Astrocyte (in vitro differentiated cells and primary cell): ENCODE measurements at places on chromosomes 13 and 19. TPM values are rescaled to one million over a fixed set of nuclear protein-coding genes. Genes with fewer than 3 reads are reported as not detected.
A peak's percentile ranks its signal among the peaks of the same experiment; 100 is the strongest.

PTGER1 gene
- total RNA-seq, result 0.41 and 0.91 TPM in 2 replicates

LILRB1 gene
- total RNA-seq, result not detected in 2 replicates

ZNF626 gene
- 18.5 and 20.6 TPM in 2 replicates for total RNA-seq

SIPA1L3 gene
- total RNA-seq, result 19.2 and 26.9 TPM in 2 replicates

NLRP4 gene
- not detected in 2 replicates for total RNA-seq

POLR2E gene
- 180 and 207 TPM in 2 replicates for total RNA-seq

BST2 gene
- 301 and 376 TPM in 2 replicates for total RNA-seq

BCAM gene
- 11.5 and 14.0 TPM in 2 replicates for total RNA-seq

- DNase-seq, result no peak
Measured at GRCh38 chr19:41928754-41929535, 696 bp upstream of the ERFL start.

- no peak for DNase-seq
Measured at GRCh38 chr19:39405958-39406655, 540 bp upstream of the ZFP36 start.

DNA sequence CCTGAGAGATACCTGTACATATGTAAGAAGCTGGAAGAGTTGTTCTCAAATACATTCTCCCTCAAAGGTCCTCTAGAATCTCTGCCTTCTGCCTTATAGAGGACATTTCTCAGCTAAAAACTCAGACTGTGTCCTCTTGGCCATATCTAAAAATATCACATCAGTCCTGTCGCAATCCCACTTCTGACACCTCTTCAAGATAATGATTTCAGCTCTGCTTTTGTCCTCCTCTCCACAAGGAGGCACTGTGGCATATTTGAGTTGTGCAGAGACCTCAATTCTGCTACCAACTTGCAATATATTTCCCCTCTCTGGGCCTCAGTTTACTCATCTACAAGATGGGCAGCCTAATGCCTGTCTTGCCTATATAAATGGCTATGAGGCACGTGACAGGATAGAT is 16.6 kb downstream of the ADAMTS10 start:
- DNase-seq, result no peak

DNA sequence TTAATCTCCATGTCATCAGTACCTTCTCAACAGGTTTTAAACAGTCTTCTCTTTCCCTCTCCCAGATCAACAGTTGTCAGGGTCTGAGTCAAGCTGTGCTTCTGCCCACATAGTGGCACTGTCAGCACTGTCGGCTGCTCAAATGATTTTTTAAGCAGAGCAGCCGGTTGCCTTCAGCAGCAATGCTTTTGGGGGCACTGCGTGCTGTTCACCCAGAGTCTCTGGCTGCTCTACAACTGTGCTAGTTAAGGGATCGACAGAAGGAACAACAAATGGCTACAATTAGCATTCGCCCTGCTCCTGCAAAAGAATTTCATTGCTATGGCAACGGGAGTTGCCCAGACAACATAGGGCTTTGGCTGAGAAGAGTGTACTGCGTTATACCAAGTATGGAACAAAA is 412.9 kb downstream of the DIAPH3 start:
- peak; percentile 81 for DNase-seq

GRCh38 chr13:29081036-29081435 is 260.9 kb downstream of the MTUS2 start:
- DNase-seq, result no peak

DNA sequence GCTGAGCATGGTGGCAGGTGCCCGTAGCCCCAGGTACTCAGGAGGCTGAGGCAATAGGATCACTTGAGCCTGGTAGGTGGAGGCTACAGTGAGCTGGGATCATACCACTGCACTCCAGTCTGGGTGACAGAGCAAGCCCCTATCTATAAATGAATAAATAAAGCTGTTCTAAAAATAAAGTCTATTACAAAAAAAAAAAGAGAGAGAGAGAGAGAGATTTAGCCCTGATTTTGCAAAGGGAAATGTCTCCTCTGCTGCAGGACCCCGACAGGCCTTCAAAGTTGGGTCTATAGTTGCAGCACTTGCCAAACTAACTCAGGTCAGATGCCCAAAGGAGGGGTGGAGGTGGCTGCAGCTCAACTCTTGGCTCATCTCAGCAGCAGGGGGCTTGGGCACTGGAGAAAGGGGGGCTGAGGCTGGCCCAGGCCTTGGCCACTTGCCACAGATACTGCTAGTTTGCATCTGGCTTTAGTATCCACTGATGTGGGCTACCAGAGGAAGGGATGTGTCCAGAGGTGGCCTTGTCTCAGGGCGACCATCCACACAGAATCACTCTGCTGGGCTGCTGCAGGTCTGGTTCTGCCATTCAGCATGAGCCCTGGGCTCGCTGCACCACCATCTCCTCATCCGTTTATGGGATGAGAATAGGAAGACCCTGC is 30.8 kb upstream of the AKT2 start:
- DNase-seq, result no peak

GRCh38 chr19:49800771-49801170 is 12.3 kb downstream of the FUZ start:
- no peak for DNase-seq

DNA sequence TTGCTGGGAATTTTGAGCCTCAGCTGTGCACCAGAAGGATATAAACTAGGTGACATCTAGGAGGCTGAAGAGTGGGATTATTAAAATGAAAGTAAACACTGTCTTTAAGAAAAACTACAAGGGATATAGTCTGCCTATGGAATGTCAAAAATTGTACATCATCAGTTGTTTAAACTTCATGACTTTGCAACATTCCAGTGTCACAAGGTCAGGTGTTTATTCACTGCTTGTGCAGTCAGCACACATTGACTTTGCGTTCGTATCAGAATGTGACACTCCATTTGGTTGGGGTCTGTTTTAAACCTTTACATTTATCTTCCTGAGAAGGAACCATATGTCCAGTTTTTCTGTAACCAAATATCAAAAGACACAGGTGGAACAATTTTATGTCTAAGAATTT is 85.6 kb downstream of the KL start:
- no peak for DNase-seq

DNA sequence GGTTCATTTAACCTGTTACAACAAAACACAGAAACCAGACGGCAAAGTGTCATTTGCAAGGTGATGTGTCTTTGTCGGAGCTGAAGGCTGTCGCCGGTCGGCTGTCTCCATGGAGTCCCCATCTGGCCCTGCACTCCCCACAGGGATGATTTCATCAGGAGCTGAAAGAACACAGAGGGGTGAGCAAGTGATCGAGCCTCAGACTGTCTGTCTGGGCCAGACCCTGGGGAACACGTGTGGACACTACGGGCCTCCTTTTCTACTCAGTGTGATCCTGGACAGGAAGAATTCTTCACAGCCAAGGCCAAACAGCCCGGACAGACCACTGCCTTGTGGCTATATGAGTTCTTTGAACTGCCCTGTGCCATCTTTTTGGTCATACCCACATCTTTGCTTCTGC is 85.1 kb downstream of the RNASEH2B start:
- DNase-seq, result no peak

- no peak for DNase-seq
Measured at GRCh38 chr19:38812009-38812840, 520 bp downstream of the LGALS4 start.

DNA sequence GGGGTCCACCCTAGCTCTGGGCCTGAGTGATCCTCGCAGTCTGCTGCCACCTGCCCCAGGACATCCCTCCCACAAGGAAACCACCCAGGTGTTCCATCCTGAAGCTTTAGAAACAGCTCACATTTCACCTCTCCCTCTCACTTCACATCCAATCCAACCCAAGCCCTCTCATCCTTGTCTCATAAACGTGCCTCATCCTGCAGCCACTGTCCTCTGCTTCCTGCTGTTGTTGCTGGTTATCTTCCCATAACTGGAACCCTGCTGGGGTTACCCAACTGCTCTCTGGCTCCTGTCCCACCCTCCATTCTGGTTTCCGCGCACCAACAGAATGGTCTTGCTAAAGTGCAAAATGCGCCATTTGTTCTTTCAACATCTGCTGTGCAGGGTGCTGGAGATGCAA is 59.7 kb upstream of the MTIF3 start:
- no peak for DNase-seq

- DNase-seq, result no peak
Measured at GRCh38 chr13:33757713-33758112, 60.2 kb upstream of the RFC3 start.

DNA sequence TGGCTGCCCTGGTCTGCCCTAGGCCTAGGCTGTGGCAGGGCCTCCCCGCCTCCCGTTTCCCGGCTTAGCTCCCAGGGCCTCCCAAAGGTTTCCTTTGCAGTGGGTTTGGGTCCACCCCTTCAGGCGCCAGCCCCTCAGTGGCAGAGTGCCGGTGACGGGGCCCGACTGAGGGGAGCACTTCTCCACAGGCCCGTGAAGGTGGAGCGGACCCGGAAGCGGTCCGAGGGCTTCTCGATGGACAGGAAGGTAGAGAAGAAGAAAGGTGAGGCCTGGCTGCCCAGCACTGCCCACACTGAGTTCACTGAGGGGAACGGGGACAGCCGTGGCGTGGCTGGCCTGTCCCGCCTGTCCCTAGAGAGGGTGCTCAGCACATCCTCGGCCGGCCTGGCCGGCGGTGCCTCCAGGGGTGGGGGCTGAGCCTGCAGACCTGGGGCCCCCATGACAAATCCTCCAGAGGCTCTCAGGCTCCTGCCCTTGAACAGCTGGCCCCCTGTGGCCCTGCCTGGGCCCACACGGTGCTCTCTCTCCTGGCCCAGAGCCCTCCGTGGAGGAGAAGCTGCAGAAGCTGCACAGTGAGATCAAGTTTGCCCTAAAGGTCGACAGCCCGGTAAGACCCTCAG is 20.4 kb downstream of the PLIN4 start:
- no peak for DNase-seq

DNA sequence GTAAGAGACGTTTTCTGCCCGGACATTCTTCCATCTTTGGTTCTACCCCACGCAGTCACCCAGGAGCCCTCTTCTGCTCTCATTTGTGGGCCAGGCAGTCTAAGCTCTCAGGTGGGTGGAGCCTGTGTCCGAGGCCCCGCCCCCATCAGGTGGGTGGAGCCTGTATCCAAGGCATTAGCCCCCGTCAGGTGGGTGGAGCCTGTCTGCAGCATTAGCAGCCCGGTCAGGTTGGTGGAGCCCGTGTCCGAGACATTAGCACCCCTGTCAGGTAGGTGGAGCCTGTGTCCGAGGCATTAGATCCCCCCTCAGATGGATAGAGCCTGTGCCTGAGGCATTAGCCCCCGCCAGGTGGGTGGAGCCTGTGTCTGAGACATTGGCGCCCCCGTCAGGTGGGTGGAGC is 45.5 kb upstream of the C13orf46 start:
- DNase-seq, result no peak

DNA sequence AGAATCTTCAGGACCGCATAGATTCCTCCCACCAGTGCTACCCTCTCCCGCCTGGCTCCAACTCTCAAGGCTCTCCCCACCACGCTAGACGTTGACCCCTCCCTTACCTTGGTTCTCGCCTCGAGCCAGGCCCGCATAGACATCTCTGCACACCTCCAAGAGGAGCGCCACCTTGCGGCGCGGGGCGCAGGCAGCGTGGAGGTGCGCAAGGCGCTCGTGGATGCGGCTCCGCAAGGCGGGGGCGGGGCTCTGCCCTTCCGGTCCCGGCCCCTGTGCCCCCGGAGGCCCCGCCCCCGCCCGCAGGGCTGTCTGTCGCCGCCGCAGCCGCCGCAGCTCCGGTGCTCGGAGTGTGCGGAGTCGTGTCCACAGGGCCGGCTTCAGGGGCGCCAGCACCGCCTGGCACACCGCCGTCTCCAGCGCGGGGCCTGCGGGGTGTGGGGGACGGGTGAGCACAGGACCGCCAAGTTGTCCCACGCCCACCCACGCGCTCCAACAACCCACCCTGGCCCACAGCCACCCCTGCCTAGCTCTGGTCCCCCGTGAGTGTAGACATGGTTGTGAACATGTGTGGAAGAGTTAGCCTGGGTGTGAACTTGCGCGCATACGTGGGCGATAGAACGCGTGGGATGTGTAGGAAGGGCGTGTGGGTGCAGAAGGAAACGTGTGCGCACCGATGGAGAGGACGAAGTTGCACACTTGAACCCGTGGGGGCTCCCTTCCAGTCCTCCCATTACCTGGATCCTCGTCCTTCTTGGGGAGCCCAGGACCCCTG is 8.1 kb downstream of the RINL start:
- DNase-seq, result no peak

DNA sequence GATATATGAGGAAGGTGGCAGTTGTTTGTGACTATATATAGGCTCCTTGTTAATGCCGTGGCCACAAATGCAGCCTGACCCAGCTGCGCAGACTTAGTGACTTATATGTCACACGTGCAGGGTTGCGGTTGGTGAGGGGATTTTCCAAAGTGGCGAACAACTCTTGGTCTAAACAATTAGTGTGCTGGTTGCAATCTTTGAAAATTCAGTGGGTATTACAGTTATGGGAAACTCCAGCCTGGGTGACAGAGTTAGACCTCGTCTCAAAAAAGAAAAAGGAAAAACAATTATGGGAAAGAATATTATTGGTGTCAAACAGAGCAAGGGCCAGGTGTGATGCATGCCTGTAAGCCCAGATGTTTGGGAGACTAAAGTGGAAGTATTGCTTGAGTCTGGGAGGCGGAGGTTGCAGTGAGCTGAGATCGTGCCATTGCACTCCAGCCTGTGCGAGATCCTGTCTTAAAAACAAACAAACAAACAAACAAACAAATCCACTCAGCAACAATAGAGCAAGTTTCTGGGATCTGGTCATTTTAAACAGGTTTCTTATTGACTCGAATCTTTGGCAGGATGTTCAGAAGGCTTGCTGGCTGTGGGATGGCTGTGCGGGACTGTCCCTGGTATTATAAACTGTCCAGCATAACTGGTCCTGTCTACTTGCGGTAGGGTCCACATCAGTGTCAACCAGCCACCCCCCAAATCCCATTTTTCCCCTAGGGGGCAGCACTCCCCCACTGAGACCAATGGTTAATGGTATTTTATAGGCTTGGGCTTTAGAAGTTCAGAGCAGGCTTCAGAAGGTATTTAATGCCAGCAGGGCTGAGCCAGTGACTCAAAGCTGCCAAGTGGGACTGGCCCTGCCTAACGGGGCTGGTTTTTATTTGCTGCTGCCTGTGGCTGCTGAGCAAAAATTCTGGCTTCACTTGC is 15.4 kb downstream of the RELB start:
- DNase-seq, result peak; percentile 55

DNA sequence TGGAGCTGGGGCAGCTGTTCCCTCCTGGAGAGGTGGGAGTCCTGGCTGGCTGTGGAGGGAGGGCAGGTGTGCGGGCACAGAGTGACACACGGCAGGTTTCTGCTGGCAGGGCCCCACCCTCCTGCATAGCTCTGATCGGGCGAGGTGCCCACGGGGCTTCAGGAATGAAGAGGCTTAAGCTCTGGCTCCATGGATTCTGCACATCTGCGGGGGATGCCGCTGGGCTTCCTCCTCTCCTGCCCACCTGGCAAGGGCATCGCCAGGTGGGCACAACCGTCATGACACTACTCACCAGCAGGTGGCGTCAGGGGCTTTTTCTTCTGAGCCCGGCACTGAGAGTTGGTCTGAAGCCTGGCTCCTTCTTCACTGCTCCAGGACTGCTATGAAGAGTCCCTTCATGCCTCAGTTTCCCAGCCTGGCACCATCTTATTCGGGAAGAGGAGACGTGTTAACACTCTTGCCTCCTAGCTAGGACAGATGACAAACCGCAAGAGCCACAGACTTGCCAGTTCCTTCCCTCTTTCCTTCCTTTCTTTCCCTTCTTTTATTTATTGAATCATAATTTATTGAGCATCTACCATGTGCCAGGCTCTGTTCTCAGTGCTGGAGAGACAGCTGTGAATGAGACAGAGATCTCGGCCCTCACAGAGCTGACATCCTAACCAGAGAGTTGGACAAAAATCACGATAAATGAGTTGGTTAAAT is 15.2 kb upstream of the PAK4 start:
- no peak for DNase-seq

- no peak for DNase-seq
Measured at GRCh38 chr13:110289174-110289573, 17.8 kb downstream of the COL4A1 start.

GRCh38 chr13:20669162-20669561 is 34.3 kb upstream of the IL17D start:
- DNase-seq, result no peak

- DNase-seq, result peak; percentile 62
Measured at GRCh38 chr13:73303851-73304250, 245.0 kb downstream of the KLF5 start.
